ENCODE measurements at places on chromosomes 16 and 17.

GRCh38 chr16:27759301-27759871 lies 209.4 kb downstream of the KATNIP start:
- DNase-seq = no peak

DNA sequence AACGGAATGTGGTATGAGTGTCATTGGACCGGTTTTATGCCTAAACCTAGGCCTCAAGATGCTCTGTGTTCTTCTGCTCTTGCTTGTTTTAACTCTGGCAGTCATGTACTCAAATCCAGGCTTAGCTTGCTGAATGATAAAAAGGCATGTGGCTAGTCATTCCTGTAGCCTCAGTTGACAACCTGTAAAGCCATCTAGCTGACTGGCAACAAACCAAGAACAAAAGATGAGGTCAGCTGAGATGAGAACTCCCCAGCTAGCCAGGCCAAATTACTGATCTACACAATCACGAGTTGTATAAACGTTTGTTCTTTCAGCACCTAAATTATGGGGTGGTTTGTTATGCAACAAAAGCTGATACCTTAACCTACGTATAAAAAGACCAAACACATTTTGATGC lies 1406.0 kb upstream of the CDH8 start:
- no peak for DNase-seq

DNA sequence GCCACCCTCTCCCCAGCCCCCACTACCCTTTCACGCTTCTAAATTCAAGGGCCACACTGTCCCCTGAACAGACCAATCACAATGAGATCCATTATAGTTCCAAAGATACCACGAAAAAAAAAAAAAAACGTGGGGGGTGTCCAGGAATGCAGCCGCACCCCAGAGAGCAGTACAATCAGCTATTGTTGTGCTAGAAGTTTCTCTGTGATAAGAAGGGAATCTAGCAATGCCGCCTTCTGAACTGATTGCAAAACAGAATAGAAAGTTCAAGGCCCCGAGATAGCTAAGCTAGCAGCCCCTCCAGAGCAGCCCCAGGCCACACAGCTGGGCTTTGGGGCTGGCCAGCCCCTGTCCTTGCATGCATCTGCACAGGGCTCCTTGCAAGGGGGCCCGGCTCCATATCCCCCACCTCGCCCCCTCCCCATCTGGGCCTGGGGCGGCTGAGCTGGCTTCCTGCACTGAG lies 86.9 kb upstream of the CBX4 start:
- no peak for DNase-seq

DNA sequence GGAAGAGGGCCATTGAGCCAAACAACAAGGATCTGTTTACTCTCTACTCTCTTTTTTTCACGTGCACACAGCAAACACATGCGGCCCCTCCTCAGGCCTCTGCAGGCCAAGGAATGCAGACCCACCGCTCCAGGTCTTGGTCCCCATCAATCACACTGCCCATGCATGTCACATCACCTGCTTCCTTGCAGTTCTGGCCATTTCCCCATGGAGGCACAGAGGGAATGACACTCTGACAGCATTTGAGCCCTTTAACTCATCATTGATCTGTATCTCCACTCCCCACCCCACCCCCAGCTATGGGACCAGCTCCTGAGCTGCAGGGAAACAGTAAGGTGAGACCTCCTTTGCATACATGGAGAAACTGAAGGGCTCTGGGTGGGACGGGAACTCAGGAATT lies 45.9 kb upstream of the MEIOC start:
- no peak for DNase-seq

DNA sequence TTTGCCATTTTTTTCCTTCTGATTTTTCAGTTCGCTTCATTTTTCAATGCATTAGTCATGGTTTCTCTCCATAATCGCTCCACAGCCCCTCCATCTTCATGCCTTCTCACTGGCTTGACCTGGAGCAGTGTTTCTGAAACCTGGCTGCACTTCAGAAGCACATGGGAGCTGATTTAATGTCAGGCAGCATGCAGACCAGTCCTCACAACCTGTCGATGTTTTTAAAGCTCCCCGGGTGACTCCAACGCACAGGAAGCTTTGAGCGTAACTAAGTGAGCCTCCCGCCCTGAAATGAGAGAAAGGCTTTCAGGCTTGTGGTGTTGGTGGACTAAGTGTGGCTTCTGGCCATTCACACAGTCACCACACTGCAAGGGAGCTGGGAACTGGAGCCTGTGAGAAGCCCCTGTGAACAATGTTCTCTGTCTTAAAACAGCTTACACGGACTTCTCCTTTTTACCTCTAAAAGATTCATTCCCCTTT lies 16.8 kb upstream of the DRG2 start:
- peak; percentile 49 for DNase-seq

DNA sequence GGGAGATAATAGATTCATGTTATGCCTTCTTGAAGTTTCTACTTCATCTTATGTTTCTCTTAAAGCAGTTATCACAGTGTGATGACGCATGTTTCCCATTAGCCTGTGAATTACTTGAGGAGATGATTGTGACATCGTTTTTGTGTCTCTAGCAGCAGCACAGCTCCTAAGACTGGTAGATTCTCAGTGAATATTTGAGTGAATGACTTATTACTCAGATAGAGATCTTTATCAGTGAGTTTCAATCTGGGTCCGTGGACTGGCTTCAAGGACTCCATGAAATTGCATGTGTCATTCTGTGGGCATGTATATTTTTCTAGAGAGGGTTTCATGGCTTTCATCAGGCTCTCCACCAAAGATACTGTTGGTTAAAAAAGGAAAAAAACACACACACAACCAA lies 29.9 kb downstream of the YPEL2 start:
- DNase-seq = no peak
